ENCODE measurements at places on chromosomes 7 and 10.
A peak's percentile ranks its signal among the peaks of the same experiment; 100 is the strongest.

GRCh38 chr7:92034116-92034515 is 93.5 kb downstream of the AKAP9 start:
- H3K36me3 ChIP-seq: peaks cover 9% of the 10 kb centered on the region
- no peak overlapping the region for H3K4me3 ChIP-seq
- no peaks in the 10 kb centered on the region for H3K27me3 ChIP-seq
- H3K27ac ChIP-seq: no peak overlapping the region

DNA sequence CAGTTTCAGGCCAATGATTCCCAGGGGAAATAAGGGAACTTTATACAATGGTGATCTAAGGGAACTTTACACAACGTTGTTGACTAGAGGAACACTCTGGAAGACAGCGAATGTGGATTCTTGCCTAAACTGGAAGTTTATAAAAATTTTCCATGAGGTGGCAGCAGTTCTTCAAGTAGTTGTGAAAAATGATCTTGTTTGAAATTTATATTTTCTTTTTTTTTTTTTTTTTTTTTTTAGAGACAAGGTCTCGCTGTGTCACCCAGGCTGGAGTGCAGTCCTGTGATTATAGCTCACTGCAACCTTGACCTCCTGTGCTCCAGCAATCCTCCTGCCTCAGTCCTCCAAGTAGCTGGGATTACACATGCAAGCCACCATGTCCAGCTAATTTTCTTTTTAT is 32.1 kb upstream of the GTF2I start:
- H3K27me3 ChIP-seq: no peaks in the 10 kb centered on the region
- DNase-seq: no peak
- H3K4me3 ChIP-seq: no peak overlapping the region
- H3K36me3 ChIP-seq: no peaks in the 10 kb centered on the region
- no peaks in the 10 kb centered on the region for H3K4me1 ChIP-seq

GRCh38 chr10:29751240-29751639 is 116.5 kb upstream of the SVIL start:
- no peak for DNase-seq
- peaks cover 2% of the 10 kb centered on the region for H3K27me3 ChIP-seq
- no peak overlapping the region for H3K4me3 ChIP-seq
- no peak overlapping the region for H3K27ac ChIP-seq
- H3K4me1 ChIP-seq: no peaks in the 10 kb centered on the region
- H3K36me3 ChIP-seq: no peaks in the 10 kb centered on the region

GRCh38 chr7:70630440-70630817 is 501.5 kb upstream of the GALNT17 start:
- no peak overlapping the region for H3K27ac ChIP-seq
- H3K27me3 ChIP-seq: peaks cover 3% of the 10 kb centered on the region
- no peak for DNase-seq
- H3K4me3 ChIP-seq: no peak overlapping the region
- H3K4me1 ChIP-seq: peaks cover 9% of the 10 kb centered on the region

DNA sequence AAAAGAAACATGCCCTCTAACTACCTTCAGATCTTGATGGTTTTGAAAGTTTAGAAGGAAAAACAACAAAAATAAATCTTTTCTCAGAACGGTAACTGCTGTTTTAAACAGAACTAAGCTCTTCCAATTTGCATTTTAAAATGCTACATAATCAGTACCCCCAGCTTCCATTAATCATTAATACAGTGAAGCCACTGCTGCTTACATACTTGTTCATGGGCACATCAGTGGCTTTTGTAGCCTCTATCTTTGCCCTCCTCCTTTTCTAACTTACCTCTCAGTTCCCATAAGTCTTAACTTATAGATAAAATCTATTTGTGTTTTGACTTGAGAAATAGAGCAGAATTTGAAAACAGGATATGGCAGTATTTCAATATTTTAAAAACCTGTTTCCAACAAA is 109.1 kb downstream of the POLL start:
- H3K27ac ChIP-seq: no peak overlapping the region
- peaks cover 2% of the 10 kb centered on the region for H3K4me1 ChIP-seq
- DNase-seq: no peak
- H3K4me3 ChIP-seq: no peak overlapping the region

- no peaks in the 10 kb centered on the region for H3K27me3 ChIP-seq
- H3K36me3 ChIP-seq: no peaks in the 10 kb centered on the region
- no peak overlapping the region for H3K4me3 ChIP-seq
- peaks cover 9% of the 10 kb centered on the region for H3K4me1 ChIP-seq
- no peak for DNase-seq
Measured at GRCh38 chr7:151692721-151693120, 173.0 kb upstream of the RHEB start.

- peaks cover 26% of the 10 kb centered on the region for H3K36me3 ChIP-seq
- H3K27me3 ChIP-seq: no peaks in the 10 kb centered on the region
- H3K4me3 ChIP-seq: peak overlapping the region; percentile 91
Measured at GRCh38 chr10:930625-931325, 730 bp downstream of the LARP4B start.

DNA sequence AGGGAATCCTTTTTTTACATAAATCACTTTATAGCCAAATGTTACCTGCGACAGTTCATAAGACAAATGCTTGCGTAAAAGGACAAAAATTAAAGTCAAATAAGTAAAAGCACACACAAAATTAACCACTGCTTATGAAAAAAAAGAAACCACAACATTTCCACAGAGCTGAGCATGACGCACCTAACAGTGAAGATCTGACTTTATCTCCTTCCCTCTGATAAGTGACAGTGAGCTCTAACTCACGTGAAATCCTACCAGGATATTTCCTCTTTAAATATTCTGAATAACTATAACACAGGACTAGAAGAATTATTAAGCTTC is 225.5 kb downstream of the SFMBT2 start:
- H3K4me1 ChIP-seq: peaks cover 68% of the 10 kb centered on the region
- H3K36me3 ChIP-seq: peaks cover 72% of the 10 kb centered on the region
- no peak overlapping the region for H3K4me3 ChIP-seq

DNA sequence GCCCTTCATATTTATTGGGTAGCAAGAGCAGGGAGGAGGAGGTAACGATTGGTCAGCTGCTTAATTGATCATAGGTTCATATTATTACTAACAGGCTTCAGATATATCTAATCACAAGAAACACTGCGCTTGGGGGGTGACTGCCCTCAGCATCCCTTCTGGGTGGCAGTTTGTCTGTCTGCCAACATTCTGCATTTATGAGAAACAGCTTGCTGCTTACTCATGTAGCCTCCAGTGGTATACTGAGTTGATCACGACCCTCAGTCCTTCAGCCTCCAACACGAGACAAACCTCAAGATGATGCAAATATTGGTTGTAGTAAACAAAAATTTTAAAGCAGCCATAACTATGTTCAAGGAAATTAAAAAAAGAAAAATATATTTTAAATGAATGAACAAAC is 657.8 kb upstream of the PHF14 start:
- no peaks in the 10 kb centered on the region for H3K27me3 ChIP-seq
- no peaks in the 10 kb centered on the region for H3K36me3 ChIP-seq
- no peak for DNase-seq
- H3K4me3 ChIP-seq: no peak overlapping the region
- H3K27ac ChIP-seq: no peak overlapping the region
- no peaks in the 10 kb centered on the region for H3K4me1 ChIP-seq

GRCh38 chr10:96130326-96130995 is 364 bp downstream of the ZNF518A start:
- peaks cover 20% of the 10 kb centered on the region for H3K27me3 ChIP-seq
- H3K36me3 ChIP-seq: peaks cover 29% of the 10 kb centered on the region
- H3K27ac ChIP-seq: peak overlapping the region; percentile 98
- peak; percentile 80 for DNase-seq

DNA sequence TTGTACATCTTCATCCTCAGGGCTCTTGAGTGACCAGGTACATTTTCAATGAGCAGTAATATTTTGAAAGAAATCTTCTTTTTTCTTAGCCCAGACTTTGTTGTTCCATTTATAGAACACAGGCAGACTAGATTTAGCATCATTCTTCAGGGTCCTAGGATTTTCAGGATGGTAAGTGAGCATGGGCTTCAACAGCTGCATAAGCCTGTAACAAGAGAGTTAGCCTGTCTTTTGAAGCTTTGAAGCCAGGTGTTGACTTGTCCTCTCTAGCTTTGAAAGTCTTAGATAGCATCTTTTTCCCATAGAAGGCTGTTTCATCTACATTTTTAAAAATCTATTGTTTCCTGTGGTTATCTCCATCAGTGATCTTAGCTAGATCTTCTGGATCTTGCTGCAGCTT is 4.5 kb upstream of the NDUFA5 start:
- H3K36me3 ChIP-seq: no peaks in the 10 kb centered on the region
- H3K27me3 ChIP-seq: no peaks in the 10 kb centered on the region
- H3K4me3 ChIP-seq: no peak overlapping the region
- DNase-seq: no peak
- no peak overlapping the region for H3K27ac ChIP-seq

- DNase-seq: no peak
- H3K27ac ChIP-seq: no peak overlapping the region
- no peaks in the 10 kb centered on the region for H3K36me3 ChIP-seq
- no peaks in the 10 kb centered on the region for H3K27me3 ChIP-seq
- peaks cover under 1% of the 10 kb centered on the region for H3K4me1 ChIP-seq
- H3K4me3 ChIP-seq: no peak overlapping the region
Measured at GRCh38 chr7:108196004-108196403, 65.8 kb upstream of the LAMB4 start.

GRCh38 chr10:52100011-52100547 is 214.0 kb upstream of the DKK1 start:
- DNase-seq: no peak
- H3K4me1 ChIP-seq: no peaks in the 10 kb centered on the region
- no peak overlapping the region for H3K4me3 ChIP-seq

DNA sequence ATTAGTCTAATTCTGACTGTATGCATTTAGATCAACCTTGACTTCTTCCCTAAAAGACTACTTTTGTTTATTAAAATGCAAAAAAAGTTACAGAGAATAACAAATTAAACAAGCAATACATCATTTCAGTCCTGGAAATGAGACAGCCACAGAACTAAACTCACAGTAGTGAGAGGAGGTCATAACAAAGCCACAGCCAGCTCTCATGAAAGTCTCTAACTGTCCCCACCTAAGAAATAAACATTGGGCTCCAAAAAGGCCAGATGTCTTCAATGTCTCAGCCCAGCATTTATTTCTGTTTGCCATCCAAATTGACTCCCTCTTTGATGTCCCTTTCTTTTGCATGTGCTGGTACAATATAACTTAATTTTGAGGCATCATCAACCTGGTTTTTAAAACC is 74.4 kb downstream of the NHLRC2 start:
- no peak overlapping the region for H3K27ac ChIP-seq
- peaks cover 5% of the 10 kb centered on the region for H3K36me3 ChIP-seq
- H3K4me3 ChIP-seq: no peak overlapping the region
- no peaks in the 10 kb centered on the region for H3K4me1 ChIP-seq

- H3K27me3 ChIP-seq: peaks cover 14% of the 10 kb centered on the region
- no peak for DNase-seq
- H3K27ac ChIP-seq: no peak overlapping the region
Measured at GRCh38 chr10:122571892-122572291, 11.3 kb downstream of the DMBT1 start.

Data from activated CD8-positive, alpha-beta T cell treated with anti-CD3 and anti-CD28 coated beads for 36 hours (primary cell).